ENCODE measurements at places on chromosomes 6 and 20.

- DNase-seq: no peak
Observed at GRCh38 chr6:161919691-161920090, 645.8 kb upstream of the AGPAT4 start.

DNA sequence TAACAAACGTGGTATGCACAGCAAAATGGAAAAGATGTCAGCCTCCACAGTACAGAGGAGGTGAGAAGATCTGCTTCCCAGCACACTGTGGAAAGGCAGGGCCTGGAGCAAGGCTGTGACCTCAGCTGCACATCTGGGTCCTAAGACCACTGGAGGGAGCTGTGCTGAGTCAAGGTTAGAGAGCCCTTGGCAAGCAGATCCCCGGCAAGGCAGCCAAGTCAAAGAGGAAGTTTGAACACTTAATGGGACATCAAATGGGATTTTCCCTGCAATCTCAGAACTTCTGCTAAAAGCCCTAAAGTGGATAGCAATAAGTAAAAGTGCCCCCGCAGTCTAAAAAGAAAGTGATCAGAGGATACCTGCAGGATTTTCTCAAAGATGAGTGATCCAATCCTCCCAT, 39.5 kb downstream of the UNC5CL start:
- no peak for DNase-seq

GRCh38 chr6:36758516-36759147, 61.0 kb downstream of the RAB44 start:
- no peak for DNase-seq

DNA sequence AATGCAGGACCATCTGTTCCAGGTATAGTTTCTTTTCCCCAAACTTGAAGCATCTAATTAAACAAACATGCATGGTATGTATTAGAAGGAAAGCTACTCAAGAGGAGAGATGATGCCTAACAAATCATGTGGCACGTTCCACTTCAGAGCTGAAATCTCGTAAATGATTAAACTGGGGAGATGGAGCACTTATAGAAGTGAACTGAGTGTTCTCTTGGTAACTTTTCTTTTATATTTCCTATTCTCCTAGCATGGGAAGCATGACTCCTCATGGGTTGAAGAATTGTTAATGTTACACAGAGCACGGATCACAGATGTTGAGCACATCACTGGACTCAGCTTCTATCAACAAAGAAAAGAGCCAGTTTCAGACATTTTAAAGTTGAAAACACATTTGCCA, 61.1 kb downstream of the CCN2 start:
- DNase-seq: no peak

GRCh38 chr6:170131351-170131750, 159.5 kb downstream of the DLL1 start:
- DNase-seq: no peak

DNA sequence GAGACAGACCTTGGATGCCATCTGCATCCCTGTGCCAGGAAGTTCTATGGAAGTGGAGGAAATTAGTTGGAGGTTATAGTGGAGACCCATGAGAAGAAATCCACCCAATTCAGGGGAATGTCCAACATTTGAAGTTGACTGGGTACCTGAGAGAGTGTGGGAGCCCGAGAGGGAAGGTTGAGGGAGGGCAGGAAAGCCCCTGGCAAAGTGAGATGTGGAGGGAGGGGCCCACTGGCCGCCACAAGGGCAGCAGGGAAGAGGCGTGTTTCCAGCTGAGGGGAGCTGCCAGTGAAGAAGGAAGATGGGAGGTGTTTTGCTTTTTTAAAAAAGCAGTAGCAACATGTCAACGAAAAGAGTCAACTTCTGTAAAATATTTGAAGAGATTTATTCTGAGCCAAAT, 16.3 kb upstream of the SERPINB9 start:
- DNase-seq: no peak

DNA sequence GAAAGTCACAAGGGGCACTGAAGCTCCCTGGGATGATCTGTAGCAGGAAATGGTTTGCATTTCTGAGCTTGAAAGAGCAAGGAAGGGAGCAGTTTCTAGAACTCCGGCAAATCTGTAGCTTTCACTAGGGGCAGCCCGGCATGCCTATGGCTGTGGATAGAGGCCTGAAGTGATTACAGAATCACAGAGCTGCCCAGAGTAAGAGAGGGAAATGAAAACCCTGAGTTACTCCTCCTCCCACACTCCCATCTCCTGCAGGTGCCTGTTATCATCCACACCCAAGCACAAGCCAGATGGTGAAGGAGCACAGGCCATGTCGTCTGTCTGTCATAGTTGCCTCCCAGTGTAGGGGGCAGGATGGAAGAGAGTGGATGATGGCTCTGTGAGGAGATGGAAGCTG, 37.1 kb downstream of the HLA-F start:
- DNase-seq: no peak

DNA sequence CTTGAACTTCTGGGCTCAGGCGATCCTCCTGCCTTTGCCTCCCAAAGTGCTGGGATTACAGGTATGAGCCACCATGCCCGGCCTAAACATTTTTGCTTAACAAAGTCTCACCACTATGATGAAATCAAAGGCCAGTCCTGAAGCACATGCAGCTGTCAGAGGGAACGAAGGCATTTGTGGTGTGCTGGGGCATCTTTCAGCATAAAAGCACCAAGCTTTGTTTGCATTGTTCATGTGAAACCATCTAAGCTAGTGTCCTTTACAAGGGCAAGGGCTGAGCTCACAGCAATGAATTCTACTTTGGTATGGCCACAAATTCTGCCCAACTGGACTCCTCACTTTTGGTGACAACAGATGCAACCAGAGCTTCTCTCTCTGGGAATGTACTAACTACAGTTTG, 66.8 kb downstream of the ZFP64 start:
- DNase-seq: no peak

- no peak for DNase-seq
Observed at GRCh38 chr6:29757701-29758293, 34.6 kb downstream of the HLA-F start.

DNA sequence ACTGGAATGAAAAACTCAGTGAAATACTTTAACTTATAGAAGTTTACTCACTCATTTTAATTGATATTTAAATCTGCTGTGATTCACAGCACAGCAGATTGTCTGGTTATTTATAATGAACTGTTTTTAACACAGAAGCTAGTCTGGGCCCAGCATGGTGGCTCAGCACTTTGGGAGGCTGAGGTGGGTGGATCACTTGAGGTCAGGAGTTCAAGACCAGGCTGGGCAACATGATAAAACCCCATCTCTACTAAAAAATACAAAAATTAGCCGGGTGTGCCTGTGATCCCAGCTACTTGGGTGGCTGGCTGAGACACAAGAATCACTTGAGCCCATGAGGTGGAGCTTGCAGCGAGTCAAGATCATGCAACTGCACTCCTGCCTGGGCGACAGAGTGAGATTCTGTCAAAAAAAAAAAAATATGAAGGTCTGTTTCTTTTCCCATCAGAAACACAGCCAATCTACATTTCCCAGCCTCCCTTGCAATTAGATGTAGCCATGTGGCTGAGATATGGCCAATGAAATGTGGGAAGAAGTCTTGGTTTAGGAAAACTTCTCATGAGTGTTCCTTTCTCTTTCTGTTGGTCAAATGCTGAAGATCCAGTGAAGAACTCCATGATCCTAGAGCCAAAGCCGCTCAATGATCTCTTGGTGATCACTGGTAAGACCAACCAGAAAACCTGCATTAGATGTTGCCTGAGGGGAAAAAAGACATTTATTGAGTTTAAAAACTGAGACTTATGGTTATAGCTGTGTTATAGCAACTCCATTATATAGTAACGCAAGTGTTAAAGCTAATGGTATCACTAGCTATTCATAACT, 31.3 kb upstream of the BTN3A2 start:
- DNase-seq: no peak

DNA sequence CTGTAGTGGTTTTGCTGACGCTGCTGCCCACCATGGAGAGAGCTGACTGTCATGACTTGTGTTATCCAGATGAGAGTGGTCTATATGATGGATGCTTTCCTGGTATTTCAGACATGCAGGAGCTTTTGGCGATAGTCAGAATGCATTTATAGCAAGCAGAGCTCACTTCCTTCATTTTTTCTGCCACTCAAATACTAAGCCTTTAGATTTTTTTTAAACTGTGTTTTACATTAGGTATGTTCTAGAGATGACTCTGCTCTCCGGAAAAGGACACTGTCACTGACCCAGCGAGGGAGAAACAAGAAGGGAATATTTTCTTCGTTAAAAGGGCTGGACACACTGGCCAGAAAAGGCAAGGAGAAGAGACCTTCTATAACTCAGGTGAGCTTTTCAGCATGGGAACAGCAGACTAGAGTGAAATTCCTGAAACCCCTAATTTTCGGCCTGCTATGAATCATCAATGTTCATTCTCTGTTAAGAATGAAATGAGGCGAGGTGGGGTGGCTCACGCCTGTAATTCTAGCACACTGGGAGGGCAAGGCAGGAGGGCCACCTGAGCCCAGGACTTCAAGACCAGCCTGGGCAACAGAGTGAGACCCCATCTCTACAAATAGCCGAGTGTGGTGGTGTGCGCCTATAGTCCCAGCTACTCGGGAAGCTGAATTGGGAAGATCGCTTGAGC, 98.6 kb upstream of the CLDN20 start:
- DNase-seq: no peak

- no peak for DNase-seq
Observed at GRCh38 chr6:1601158-1602048, 8.3 kb upstream of the FOXC1 start.

DNA sequence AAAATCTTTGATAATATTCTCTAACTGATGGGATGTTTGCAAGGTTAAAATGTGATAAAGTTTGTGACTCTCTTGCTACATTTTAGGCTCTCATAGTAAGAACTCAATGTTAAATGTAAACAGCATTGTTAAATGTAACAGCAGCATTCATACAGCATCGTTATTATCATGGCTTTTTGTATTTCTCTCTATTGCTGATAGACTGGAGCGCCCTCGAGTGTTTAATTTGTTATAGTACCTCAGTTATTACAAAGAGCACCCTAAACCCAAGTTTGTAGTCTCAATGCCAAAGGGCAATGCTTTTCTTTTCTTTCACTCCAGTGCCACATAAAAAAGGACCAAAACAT, 14.9 kb upstream of the TTPAL start:
- DNase-seq: no peak

DNA sequence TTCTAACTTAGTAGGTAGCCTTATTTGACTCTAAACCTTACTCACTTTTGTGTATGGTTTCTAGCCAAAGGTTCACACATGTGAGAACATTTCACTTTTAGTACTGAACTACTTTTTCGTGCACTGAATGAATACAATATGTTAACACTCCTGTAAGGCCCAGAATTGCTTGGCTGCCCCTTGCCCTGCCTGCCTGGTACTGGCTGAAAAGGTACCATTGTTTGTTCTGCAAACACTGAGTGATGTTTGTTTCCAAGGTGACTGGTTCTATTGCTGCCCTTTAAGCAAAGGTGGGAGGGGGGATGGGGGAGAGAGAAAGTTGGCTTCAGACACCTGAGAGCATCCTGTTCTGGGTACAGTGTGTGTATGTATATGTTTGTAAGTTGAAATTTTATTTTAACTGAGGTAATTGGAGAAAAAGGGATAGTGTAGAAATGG, 31.2 kb downstream of the RREB1 start:
- DNase-seq: no peak

DNA sequence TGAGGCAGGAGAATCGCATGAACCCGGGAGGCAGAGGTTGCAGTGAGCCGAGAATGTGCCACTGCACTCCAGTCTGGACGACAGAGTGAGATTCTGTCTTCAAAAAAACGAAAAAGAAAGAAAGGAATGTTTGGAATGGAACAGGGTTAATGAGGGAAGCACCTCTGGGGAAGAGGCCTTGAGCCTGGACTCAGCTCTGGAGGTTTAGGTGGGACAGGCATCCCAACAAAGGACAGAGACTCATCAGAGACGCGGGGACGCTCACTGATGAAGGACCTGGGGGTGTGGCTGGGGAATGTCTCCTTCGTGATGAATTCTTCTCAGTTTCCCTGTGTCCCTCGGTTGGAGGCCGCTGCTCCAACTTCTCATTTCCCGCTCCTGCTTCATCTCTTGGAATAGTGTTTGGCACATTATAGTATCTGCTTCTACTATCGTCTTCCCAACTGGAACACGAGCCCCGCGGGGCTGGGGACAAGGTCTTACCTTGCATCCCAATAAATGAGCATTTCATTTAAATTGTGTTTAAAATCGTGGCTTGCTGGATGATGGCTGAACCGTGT, 27.6 kb downstream of the KIF25 start:
- DNase-seq: no peak

DNA sequence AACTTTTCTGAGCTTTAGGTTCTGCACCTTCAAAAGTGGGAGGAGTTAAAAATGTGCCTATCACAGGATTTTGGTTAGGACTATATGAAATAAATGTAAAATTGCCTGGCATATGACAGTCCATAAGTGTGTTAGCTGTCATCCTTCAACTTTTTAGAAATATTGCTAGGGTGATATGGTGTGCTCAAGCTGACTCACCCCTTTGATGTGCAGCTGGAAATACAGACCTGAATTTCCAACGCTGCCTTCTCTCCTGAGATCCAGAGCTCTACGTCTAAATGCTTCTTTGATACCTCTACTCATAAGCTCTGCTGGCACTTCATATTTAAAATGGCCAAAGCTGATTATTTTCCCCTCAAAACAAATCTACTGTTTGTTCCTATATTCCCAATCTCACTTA, 2.7 kb downstream of the SLC35B3 start:
- DNase-seq: no peak

GRCh38 chr6:3235486-3235885, 8.0 kb upstream of the TUBB2B start:
- no peak for DNase-seq

DNA sequence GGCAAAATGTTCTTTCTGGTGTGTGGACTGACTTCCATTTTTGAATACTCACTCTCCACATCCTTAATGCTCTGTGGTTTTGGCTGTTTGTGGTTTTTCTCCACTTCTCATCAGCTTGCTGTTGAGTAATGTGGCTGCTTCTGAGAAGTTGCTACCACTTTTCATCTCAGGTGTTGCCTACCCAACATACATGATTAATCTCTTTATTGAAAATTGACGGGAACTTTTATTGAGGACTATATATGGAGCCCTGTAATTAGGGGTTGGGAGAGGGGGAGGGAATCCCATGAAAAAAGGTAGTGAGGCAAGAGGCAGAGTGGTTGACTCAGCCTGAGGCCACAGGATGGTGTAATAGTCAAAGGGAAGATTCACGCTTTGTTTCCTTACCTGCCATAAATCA, 17.6 kb downstream of the IL22RA2 start:
- DNase-seq: no peak

DNA sequence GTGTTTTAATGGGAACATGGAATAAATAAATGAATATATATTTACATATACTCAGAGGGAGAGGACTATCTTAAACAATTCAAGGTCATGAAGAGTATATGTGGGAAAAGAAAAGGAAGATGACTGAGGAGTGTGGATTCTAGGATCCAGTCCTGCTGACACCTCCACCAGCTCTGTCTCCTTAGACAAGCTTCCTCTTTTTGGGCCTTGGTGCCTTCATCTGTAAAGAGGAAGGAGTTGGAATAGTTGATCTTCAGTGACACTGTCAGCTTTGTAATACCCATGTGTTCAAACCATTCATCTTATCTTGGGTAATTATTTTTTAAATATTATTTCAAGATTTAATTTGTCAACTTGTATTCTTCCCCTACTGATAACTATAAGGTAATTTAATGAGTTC, 338.0 kb downstream of the ADGRB3 start:
- DNase-seq: no peak
